Hematopoietic multipotent progenitor cell treated with erythropoietin and hydrocortisone succinate and interleukin-3 and kit ligand, for 8 days (in vitro differentiated cells): ENCODE measurements at places on chromosomes 2 and 18.
A peak's percentile ranks its signal among the peaks of the same experiment; 100 is the strongest.

DNA sequence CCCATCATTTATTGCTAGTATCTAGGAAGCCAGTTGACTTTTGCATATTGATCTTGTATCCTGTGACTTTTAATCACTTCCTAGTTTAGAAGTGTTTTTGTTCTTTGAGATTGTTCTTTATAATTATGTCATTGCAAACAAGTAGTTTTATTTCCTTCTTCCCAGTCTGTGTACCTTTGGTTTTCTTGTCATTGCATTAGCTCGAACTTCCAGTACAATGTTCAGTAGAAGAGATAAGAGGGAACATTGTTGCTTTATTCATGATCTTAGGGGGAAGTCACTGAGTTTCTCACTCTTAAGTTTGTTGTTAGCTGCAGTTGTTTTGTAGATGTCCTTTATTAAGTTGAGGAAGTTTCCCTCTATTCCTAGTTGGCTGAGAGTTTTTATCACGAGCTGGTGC is 61.0 kb downstream of the TRAPPC12 start:
- DNase-seq = no peak

GRCh38 chr2:207718521-207718920 is 7.1 kb downstream of the CCNYL1 start:
- DNase-seq = no peak

GRCh38 chr2:226511311-226511710 is 288.3 kb downstream of the IRS1 start:
- DNase-seq = no peak

GRCh38 chr2:23578964-23579671 is 194.1 kb downstream of the KLHL29 start:
- DNase-seq = no peak

DNA sequence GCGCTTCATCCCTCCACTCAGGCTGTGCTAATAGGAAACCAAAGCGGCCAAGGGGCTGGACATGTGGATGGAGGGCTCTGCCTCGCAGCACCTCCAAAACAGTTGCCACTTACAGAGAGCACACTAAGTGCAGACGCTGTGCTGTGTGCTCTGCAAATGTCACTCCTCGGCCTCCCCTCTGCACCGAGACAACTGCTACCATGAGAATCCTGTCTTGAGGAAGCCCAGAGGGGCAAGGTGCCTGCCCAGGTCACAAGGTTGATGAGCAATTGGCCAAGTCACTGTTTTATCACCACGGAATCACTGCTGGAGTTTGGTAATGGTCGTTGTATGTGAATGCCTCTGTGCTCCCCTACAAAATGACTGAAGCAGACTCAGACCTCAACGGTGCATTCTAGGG is 132.2 kb downstream of the SEPTIN10 start:
- no peak for DNase-seq

- no peak for DNase-seq
Observed at GRCh38 chr2:213084261-213084660, 67.2 kb downstream of the IKZF2 start.

- peak; percentile 84 for DNase-seq
Observed at GRCh38 chr18:9404565-9405060, 70.0 kb downstream of the TWSG1 start.

DNA sequence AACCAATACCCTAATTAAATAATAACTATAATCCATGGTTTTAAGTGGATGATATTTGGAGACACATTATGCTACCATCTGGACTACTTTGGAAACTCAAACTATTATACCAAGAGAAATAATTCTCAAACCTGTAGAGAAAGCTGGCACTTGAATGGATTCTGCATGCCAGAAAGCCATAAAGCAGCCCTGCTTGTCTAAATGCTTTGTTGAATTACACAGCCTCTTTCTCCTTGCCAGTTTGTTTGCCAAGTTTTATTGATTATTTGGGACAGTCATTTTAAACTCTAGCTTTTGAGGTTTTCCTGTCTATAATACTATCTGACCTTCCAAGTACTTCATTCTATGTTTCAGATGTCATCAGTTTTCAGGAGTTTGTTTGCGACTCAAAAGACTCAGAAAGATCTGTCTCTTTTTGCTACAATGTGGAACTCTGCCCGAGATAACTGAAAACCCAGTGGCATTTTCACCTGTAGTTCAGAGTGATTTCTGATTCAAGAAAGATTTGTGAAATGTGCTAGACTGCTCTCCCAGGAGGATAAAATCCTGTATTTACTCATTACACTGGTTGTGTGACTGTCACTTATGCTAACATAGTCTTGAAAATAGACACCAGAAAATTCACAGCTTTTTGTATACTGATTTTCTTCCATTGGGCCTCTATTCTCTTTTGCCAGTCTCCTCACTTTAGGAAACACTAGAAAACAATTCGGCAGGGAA is 29.2 kb upstream of the MBOAT2 start:
- no peak for DNase-seq

DNA sequence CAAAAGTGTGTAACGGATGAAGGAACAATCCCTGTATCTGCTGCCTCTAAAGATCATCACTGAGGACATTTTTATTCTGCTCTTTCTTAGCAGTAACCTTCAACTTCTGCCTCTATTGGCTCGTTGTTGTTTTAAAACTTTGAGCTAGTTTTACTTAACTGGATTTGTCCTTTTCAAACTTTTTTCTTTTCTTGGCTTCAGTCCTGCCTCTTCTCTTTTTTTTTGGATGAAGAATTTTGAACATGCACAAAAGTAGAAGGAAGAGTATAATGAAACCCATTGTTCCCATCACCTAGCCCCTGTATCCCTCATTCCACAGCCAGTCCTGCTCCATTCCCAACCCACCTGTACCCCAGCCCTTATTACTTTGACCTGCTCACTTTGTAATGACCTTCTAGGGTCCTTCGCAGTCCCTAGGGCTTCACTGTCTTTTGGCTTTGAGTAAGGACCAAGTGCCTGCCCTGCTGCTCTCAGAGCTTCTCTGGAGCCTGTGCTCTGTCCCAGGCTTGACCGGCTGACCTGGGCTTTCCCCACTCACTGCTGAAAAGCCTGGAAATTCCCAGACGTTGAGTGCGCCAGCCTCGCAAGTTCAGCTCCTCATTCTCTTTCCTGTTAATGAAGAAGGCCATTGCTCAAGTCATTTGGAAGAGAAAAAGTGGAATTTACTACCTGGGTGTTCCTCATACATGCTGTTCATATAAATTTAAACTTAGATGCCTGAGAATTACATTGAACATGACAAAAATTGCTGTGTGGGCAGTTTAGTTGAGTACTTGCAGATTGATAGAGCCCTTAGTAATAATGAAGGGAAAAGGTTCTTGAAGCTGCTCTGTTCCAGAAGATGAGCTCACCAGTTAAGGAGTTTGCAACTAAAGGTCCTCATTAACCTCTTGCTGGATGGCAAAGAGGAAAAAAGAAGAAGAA is 149.3 kb upstream of the ALPP start:
- DNase-seq = no peak

- DNase-seq = no peak
Observed at GRCh38 chr2:134142903-134143302, 111.0 kb upstream of the MGAT5 start.

DNA sequence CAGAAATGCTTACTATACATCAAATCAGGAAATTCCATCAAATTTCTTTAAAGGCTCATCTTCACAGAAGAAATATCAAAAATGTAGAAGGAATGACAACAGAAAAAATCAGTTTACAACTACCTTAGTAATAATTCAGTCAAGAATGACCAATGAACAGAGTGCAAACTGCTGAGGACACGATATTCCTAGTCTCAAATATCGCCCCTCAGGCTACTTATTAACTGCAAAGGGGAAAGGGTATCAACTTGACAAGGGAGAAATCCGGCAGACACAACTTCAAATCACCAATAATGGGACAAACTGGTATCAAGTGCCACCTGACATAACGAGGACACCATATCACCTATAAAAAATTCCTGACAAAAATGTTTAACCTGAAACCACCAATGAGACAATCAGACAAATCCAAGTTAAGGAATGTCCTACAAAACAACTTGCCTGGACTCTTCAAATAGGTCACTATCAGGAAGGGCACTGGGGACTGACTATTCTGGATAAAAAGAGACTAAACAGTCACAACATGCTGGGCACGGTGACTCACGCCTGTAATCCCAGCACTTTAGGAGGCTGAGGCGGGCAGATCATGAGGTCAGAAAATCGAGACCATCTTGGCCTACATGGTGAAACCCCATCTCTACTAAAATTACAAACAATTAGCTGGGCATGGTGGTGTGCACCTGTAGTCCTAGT is 12.8 kb downstream of the COX7A2L start:
- no peak for DNase-seq

DNA sequence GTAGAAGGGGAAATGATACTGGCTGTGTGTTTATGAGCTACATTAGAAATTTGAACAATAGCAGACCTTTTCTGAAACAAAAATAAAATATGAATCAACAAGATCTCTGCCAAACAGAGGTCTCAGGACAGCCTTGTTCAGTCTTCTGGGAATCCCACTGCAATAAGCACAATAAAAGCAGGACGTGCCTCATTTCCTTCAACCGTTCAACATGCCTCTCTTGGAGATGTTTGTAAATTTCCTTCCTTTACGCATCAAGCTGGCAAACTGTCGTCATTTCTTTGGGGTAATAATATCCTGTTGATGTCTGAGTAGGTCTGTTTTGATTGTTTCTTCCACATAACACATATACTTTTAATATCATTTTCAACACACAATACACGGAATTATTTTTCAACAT is 77.2 kb downstream of the TCF4 start:
- DNase-seq = peak; percentile 13

- DNase-seq = no peak
Observed at GRCh38 chr18:25284861-25285550, 67.0 kb downstream of the ZNF521 start.

DNA sequence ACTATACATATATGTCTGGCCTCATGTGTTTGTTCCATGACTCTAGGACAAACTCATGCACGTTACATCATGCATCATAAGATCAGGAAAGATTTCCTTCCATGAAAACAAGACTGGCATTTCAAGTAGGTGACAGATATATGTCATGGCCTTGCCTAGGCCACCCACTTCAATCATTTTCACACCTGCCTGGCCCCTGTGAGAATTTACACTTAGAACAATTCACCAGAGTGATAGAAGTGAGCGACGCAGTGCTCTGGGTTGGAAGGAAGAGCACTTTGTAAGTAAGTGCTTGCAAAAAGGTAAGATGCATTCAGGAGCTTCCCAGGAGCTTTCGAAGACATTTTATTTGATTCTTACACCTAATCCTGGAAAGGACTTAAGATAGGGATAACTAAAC is 39.5 kb downstream of the TMEM163 start:
- no peak for DNase-seq

DNA sequence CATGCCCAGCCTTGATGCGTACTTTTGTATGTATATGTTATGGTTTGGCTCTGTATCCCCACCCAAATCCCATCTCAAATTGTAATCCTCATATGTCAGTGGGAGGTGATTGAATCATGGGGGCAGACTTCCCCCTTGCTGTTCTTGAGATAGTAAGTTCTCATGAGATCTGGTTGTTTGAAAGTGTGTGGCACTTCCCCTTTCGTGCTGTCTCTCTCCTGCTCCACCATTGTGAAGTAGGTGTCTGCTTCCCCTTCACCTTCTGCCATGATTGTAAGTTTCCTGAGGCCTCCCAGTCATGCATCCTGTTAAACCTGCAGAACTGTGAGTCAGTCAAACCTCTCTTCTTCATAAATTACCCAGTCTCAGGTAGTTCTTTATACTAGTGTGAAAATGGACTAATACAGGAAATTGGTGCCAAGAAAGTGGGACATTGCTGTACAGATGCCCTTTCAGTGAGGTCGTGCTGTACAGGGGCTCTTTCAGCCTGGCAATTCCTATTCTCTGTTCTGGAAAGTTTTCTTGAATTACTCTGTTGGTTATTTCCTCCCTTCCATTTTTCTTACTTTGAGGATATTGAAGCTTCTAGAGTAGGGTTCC is 38.2 kb downstream of the KCMF1 start:
- DNase-seq = peak; percentile 20

GRCh38 chr2:22958308-22958707 is 426.7 kb upstream of the KLHL29 start:
- no peak for DNase-seq

GRCh38 chr2:105407946-105408743 is 9.3 kb upstream of the FHL2 start:
- DNase-seq = no peak

DNA sequence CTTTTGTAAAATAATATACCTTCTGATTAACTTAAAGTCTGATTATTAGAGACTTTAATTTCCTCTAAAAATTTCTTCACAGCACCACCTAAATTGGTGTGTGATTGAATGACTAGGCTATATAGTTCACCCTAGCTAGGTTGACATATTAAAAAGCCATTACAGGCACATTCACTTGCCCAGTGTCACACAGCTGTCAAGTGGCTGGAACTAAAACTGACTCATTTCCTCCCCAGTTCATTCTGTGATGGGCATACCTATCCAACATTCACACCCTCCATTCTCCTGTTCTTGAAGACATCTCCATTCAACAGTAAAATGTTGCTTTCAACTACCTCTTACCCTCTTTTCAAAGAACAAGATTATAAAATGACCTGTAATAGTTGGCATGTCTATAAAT is 334.5 kb downstream of the ARHGAP15 start:
- no peak for DNase-seq

DNA sequence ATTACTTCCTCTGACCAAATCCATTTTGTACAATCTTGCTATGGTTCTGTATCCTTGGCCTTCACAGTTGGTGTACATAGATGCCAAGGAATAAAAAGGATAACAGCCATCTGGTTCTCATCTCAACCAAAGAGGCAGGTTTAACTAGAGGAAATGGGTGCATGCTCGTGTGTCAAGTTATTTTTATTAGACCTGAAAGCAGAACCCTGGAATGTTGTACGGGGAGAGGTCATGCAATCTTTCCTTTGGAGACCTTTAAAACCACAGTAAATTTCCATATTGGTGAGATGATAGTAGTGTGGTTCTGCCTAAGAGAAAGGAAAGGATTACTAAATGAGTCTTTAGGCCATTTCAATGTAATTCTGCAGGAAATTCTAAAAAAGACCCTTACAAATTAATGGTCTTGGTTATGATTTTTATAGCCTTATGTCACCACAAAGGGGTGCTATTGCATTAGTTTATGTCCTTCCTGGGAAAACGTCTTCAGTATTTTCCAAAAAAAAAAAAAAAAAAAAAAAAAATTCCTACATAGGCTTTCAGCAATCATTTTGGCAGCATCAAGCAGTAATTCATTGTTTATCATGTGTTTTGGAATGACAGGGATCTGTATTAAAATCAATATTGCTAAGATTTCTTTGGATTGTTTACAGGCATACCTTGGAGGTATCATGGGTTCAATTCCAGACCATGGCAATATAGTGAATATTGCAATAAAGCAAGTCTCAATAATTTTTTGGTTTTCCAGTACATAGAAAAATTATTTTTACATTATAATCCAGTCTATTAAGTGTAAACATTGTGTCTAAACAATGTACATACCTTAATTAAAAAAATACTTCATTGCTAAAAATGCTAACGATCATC is 270.8 kb downstream of the NYAP2 start:
- DNase-seq = no peak

GRCh38 chr2:176099159-176099727 is 352 bp upstream of the HOXD12 start:
- DNase-seq = no peak

DNA sequence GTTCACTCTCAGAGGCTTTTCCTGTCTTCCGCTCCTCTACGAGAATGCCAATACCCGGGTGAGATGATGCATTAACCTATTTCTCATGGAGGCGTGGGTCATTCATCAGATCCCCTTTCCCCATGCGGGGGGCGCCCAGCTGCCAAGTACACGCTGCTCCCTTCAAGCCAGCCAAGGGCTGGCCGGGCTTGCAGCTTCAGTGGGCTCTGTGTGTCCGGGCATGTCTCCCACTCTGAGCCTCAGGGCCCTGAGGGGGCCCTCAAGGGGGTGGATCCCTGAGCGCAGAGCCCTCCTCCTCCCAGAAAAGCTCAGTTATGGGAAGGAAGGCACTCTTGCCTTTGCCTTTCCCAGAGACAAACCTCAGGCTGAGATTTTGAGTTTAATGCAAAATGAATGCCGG is 431.8 kb upstream of the MYT1L start:
- no peak for DNase-seq
